Stimulated activated CD4-positive, alpha-beta T cell treated with anti-CD3 and anti-CD28 coated beads, Interleukin-15, amount 100 ng/mL, for 24 hours (primary cell): ENCODE measurements at places on chromosomes 16 and 17.

GRCh38 chr17:66255112-66255511 is 25.9 kb upstream of the APOH start:
- DNase-seq, result peak; percentile 20

DNA sequence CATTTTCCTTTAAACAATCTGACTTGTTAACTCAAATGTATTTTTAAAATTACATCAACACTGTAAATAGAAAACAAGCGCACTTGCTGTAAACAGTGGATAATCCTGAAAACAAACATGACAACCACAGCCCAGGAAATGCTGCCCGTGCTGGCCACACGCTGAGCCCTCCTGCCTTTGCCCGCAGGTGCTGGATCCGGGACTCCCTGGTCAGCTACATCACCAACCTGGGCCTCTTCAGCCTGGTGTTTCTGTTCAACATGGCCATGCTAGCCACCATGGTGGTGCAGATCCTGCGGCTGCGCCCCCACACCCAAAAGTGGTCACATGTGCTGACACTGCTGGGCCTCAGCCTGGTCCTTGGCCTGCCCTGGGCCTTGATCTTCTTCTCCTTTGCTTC is 6.6 kb upstream of the ADGRG3 start:
- DNase-seq, result no peak

GRCh38 chr17:41937970-41938954 is 7.8 kb downstream of the ODAD4 start:
- no peak for DNase-seq

- DNase-seq, result no peak
Measured at GRCh38 chr17:372157-373152, 19.8 kb upstream of the RPH3AL start.

- DNase-seq, result no peak
Measured at GRCh38 chr17:77698903-77699623, 259.4 kb upstream of the TNRC6C start.

GRCh38 chr16:30144017-30144416 is 21.0 kb upstream of the MAPK3 start:
- DNase-seq, result no peak

DNA sequence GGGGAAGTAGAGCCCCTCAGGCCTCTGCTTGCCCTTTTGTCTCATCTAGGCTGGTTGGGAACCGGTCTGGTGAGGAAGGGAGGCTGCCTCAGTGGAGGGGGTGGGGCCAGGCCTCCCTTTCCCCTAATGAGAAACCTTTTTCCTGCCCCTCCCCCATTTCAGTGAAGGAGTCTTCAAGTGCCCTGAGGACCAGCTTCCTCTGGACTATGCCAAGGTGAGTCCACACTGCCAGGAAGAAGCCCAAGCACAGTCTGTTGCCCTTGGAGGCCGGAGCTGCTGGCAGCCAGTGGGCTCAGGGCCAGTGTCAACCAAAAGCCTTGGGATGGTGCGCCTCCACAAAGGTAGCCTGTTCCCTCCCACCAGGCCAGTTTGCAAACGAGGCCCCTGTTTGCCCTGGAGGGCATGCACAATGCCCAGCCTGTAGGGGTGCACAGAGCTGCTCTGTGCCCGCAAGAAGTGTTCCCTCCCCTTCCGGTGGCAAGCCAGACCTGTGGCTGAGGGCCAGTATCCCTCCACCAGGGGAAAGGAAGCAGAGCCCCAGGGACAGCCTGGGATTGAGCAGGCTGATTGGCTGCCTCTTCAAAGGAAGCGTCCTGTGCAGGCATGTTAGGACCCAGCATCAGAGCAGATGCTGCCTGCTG is 3.4 kb downstream of the TRAF4 start:
- DNase-seq, result no peak

- DNase-seq, result no peak
Measured at GRCh38 chr17:44738214-44738906, 20.4 kb upstream of the ADAM11 start.

DNA sequence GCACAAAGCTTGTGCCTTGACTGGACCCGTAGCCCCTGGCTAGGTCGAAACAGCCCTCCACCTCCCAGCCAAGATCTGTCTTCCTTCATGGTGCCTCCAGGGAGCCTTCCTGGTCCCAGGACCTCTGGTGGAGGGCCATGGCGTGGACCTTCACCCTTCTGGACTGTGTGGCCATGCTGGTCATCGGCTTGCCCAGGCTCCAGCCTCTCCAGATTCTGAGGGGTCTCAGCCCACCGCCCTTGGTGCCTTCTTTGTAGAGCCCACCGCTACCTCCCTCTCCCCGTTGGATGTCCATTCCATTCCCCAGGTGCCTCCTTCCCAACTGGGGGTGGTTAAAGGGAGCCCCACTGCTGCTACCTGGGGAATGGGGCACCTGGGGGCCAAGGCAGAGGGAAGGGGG is 3.5 kb downstream of the CTRL start:
- DNase-seq, result no peak

DNA sequence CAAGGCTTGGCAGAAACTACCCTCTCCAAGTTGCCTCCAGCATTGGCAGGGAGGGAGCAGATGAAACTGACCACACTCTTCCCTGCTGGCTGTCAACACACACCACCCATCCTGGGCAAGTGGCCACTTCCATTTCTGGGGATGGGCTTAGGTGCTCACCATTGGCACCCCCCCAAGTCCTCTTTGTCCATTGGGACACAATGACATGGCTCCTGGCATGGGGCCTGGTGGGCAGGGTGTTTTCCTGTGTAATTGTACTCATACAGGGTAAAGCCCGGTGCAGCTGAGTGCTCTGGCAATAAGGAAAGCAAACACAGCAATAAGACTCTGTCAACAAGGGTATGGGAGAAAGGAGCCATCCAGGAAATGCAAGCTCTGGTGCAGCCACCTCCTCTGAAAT is 22.6 kb downstream of the SCNN1B start:
- DNase-seq, result no peak

GRCh38 chr16:49599704-49600103 is 226.1 kb downstream of the C16orf78 start:
- no peak for DNase-seq

DNA sequence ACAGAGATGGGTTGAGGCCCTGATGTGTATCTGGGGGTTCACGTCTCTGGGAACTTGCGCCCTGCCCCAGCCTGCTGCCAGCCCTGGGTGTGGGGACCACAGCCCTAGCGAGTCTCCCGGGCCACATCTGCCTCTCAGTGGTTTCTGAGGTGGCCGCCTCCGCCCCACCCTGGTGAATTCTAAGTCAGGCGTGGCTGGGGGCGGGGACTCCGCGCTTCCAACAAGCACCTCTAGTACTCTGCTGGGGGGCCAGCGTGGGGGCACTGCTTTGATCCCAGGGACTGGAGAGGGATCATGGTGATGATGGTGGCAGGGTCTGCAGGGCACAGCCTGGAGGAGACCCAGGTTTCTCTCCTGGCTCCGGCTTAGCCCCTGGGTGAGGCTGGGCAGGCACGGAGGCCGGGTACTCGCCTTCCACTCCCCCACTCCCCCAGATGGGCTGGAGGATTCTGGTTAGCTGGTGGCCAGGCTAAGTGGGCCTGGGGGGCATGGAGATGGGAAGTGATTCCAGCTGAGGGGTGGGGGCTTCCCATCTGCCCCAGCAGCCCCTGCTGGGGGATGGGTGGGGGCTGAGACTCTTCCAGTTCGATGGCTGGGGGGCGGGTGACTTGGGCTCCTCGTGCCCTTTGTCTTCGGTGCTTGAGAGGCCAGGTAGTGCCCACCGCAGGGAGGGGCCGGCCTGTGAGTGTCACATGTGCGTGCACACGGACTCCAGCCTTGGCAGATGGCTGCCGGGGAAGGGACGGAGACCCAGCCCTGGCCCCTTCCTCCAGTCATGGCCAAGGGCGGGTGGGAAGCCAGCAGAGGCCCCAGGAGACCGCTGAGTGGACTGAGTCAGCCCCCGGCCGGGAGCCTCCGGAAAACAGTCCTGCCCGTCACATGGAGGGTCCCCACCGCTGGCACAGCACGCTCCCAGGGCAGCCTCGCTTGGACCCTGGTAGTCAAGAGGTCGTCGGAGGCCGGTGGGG is 3.9 kb downstream of the GLIS2 start:
- DNase-seq, result peak; percentile 74

GRCh38 chr16:52074133-52074532 is 472.8 kb downstream of the TOX3 start:
- no peak for DNase-seq

DNA sequence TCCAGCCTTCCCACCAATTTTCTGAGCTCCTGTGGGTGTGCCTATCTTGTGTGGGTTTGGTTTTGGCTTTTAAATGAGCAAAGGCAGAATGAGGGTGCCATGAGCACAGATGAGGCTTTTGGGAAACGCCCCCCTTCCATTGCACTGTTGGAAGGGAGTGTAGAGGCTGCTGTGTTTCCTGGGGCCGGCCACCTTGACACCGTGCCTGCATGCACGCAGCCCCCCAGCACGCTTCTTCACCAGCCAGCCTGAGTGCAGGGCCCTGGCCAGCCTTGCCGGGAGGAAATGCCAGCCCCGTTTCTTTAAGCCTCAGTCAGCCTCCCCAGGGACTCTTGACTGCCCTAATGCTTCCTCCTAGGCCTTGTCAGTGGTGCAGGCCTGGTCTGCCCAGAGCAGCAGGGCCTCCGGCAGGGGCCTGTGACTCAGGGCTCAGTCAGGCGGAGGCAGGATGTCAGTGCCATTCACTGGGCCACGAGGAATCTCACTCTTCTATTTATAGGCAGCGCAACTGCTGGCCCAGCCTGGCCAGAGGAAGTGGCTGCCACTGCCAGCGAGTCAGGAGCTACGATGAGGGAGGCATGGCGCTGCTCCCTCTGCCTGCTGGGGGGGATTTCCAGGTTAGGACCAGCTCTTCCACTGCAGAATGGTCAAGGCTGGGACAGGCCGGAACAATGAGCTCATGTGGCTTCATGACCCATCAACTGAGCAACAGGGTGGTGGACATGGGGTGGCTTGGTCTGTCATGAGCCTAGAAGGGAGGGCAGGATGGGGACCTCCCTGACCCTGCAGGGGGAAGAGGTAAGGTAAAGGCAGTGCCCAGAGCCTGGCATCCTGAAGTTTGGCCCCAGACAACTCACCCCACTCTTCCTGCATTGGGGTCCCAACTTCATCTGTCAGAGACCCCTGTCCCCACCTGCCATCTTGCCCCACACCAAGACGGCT is 205.2 kb downstream of the RAB11FIP4 start:
- peak; percentile 34 for DNase-seq

DNA sequence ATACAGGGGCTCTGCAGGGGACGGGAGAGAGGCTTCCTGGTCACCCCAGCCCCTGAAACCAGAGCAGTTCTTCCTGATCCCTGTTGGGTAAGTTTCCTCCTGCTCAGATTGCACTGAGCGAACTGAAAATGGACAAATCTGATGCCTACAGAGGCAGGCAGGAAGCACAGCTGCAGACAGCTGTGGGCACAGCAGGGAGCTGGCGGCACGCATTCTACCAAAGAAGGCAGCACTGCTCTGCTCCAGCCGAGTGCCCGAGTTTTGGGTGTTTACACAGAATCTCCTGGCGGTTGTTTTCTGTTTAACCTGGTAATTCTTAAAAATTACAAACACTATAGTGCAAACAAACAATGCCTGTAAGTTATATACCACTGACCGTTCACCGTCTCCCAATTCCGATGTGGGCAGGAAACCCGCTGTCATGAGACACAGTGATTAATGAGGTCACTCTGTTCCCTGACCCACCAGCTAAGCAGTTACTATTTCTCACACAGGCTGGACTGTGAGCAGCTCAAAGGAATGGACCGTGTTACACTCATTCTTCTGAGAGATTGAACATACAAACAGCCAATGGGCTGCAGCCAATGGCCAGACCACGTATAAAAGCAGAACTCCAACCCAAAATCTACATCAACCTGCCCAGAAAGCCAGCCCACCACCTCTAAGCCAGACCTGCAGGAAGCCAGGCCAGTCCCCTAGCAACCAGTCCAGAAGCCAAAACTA is 25.5 kb downstream of the NSMCE1 start:
- peak; percentile 39 for DNase-seq

- DNase-seq, result no peak
Measured at GRCh38 chr17:69268543-69269014, 40.0 kb upstream of the ABCA10 start.

DNA sequence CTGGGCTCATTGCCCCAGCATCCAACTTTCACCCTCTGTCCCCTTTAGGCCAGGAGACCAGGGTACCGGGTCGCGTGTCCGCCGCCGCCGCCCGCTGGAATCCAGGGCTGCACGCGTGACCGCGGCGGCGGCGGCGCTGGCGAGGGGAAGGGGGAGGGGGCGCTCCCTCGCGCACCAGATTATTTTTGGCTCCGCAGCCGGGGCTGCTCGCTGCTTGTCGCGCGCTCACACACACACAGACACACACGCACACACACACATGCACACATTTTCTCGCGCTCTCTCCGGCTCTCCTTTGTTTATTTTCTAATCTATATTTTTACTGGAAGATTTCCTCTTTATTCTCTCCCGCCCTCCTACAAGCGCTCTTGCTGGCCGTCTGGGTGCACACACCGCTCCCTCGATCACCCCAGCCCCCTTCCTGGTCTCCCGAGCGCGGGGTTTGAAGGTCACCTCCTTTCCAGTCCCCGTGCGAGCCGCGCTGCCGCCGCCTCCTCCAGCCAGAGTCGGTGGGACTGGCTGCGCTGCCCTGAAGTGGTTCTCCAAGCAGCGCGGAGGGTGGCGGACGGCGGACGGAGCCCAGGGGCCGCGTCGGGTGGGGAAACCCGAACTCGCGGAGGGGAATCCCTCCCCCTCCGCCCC is 921.4 kb upstream of the EEF2KMT start:
- no peak for DNase-seq

DNA sequence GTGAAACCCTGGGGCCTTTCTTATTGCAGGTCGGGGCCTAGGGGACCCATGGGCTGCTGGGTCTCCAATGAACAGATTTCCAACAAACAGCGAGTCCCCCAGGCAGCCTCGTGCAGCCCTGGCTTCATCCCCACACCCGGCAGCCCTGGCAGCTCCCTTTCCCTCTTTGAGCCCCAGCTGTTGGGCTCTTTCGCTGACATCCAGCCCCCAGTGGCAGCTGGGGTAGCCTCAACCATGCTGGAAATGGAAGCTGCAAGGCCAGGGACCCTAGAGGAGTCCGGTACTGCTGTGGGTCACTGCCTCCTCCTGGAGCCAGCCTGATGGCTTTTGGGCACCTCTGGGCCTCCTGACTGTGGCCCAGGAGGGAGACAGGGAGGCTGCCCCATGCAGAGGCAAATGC is 5.9 kb downstream of the RPUSD1 start:
- DNase-seq, result no peak

DNA sequence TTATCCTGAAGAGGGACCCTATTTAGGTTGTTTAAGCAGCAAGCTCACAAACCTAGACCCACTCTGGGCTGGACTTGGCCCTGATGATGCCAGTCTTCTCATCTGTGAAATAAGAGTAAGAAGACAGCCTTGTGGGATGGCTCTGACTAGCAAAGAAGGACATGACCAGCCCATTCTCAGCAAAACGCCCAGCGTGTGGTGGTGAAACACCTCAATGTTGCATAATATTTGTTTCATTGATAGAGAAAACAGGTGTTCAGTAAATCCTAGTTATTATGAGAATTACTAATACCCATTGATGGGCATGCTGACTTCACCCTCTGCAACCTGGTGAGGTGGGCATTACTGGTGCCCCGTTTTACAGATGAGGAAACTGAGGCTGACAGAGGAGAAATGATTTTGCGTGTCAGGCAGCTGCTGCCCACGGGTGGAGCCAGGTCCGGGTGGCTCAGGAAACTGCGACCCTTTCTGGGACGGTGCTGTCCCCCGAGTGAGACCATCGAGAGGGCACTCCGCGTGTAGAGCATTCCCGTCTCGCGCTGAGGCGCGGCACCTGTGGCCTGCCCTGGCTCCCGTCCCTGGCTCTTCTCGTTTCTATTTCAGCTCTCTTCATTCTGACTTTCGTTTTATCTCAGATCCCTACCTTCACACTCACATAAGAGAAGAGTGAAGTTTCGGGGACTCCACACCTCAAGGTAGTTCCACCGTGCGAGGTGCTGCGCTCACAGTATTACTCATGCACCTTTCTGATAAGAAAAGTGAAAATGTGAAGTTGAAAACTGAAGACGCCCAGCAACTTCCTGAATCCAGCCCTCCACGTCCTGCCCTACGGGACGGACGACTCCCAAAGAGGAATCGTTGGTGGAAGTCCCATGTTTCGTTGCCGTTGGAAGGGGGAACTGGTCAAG is 48.5 kb downstream of the IRF8 start:
- peak; percentile 76 for DNase-seq
